Activated T-helper 2 cell treated with anti-CD3 and anti-CD28 coated beads, Interferon-gamma antibody, Interleukin-2, Interleukin-4, amounts not matched to agents 10 μg/mL and 5 μg/mL and 100 μg/mL, durations not matched to agents 14 hours and 24 hours and 36 hours (primary cell): ENCODE measurements at places on chromosomes 6 and 20. TPM values are rescaled to one million over a fixed set of nuclear protein-coding genes. Genes with fewer than 3 reads are reported as not detected.

GRCh38 chr20:54292185-54292584 lies 84.3 kb downstream of the PFDN4 start:
- DNase-seq: no peak

GRCh38 chr6:91816335-91816734 lies 1229.5 kb upstream of the MAP3K7 start:
- no peak for DNase-seq

GRCh38 chr20:20412750-20413149 lies 44.8 kb downstream of the INSM1 start:
- DNase-seq: no peak

DNA sequence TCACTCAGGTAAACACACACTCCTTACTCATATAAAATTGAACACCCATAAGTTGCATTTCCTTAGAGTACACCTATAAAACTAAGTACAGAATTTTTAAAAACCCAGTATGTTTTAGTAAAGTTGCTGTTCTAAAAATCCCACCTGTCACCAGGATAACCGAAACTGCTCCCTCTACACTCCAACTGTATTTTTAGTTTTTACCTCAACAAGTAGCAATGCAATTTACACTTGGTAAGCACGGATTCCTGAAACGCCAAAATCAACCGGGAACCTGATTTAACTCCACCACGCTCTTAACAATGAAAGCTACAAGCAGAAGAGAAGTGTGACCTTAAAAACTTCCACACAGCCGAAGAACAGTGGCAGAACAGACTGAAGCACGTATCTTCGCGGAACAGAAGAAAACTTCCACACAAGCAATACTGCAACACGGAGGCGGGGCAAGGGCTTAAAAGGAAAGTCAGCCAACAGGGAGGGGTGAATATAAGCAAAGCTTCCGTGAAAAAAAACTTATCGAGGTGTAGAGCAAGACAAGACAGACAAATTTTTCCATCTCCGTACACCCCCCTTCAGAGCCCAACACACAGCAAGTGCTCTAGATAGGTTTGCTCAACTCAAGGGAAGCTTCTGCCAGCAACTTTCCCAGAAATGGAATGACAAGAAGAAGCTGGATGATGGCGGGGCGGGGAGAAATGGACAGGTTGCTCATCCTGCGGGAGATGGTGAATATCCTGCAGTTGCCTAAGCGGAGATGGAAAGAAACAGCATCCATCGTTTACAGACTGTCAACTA lies 1.4 kb downstream of the STAU1 start:
- peak; percentile 61 for DNase-seq

DNA sequence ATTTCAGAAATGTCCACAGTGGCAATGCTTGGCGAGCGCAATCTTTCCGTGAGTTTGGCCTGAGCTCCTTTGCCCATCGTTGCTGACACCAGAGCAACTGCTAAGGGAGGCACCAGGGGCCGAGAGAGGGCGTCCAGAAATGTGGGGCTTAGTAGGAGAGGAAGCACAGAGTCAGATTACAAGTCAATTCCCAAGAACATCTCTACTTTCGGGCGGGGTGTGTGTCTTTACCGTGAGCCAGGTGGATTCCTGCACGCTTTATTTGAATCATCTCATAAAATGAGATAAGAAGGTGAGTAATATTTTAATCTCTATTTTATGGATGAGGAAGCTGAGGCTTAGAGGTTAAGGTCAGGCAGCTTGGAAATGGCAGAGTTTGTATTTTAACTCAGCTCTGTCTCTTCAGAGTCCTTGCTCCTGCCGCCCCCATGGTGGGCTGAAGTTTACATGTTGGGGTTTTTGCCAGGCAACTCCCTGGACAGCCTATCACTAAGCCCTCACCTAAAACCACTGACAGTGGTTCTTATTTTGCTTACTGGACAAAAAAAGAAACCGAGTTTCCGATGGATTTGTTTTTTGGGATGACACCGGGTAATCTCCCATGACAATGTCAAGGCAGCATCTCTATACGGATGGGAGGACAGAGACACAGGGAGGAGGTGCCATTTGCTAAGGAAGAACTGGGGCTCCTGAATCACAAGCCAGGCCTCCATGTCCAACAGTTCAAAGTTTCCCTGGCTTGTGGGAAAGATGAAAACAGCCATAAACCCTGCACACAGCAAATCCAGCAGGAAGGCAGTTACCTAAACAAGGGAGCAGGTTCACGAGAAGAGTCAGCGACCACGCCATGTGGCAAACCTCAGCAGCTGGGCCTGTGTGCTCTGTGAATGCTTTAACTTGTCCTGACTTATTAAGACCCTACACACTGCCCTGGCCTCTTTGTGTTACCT lies 112.6 kb upstream of the SLC24A3 start:
- no peak for DNase-seq

- DNase-seq: no peak
Observed at GRCh38 chr20:35660122-35660937, 4.4 kb downstream of the CPNE1 start.

The AVP gene
- not detected in 2 replicates for total RNA-seq

The OR10C1 gene
- total RNA-seq: not detected in 2 replicates
